ENCODE measurements at places on chromosomes 16 and 17.

GRCh38 chr16:66484453-66485213 is 57.5 kb downstream of the BEAN1 start:
- DNase-seq, result no peak

- no peak for DNase-seq
Measured at GRCh38 chr16:74271872-74272271, 24.7 kb upstream of the PSMD7 start.

GRCh38 chr16:55828680-55829079 is 4.2 kb downstream of the CES1 start:
- no peak for DNase-seq

DNA sequence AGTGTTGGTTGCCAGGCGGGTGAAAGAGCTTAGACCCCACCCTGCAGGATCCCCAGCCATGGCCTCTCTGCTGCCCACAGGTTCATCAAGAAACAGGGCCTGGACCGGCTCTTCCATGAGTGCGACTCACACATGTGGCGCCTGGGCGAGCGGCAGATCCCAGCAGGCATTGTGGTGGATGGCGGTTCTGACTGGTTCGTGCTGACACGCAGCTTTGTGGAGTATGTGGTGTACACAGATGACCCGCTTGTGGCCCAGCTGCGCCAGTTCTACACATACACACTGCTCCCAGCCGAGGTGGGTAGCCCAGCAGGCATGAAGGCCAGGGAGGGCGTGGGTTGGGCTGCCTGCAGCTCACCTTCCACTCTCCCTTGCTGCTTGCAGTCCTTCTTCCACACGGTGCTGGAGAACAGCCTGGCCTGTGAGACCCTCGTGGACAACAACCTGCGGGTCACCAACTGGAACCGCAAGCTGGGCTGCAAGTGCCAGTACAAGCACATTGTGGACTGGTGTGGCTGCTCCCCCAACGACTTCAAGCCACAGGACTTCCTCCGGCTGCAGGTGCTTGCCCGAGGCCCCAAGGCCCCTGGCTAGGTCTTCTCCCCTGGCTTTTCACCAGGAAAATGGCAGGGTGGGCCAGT is 9.9 kb downstream of the XYLT2 start:
- DNase-seq, result no peak

DNA sequence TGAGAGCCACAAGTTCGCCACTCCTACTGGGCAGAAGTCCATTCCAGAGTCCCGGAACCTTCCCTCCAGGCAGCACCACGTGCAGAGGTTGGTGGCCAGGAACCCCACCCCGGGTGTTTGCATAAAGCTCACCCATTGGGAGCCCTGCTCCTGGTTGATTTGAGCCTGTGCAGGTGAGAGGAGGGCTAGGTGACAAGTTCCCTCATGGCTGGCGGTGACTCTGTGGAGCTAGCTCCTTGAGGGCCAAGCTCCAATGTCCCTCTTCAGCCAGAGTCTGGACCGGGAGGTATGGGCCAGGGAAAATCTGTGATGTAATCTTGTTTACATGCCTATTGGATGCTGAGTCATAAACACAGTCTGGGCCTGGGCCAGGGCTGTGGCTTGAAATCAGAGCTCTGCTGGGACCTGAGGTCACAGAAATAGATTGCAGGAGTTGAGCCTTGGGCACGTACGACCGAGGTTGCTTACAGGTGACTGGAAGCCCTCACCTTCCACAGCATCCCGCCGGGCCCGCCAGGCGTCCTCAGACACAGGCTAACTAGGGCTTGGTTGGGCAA is 118.9 kb downstream of the AATF start:
- DNase-seq, result no peak

DNA sequence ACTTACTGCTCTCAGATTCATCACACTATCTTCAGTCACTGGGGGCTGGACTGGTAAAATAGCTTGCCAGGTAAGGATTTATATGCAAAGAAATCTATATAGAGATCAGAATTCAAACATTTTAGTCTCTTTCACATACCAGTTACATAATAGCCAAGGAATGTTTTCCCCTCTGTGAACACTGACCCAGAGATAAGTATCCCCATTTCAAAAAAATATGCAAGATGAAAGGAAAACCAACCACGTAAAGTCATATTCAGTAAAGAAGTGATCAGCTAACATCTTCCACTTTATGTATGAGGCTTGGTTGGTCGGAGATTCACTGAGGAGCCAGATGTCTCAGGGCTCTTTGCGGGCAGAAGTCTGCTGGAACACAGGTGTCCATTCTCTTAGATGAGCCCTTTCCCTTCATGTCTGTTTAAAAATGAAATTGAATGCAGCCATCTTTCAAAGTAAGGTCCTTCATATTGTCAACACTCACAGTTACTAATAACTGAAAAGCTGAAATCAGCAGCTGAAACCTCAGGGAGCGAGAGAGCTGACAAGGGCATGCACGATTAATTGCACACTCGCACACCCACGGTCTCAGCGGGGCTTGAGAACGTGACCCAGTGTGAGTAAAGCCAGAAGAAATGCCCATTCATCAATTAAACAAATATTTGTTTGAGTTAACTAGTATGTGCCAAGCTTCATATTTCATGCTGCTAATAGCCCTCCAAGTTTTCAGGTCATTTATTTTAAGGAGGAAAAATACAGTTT is 161.2 kb downstream of the MRTFB start:
- DNase-seq, result no peak

- no peak for DNase-seq
Measured at GRCh38 chr17:14318109-14318917, 17.4 kb downstream of the HS3ST3B1 start.

- no peak for DNase-seq
Measured at GRCh38 chr16:85617948-85618347, 4.8 kb downstream of the GSE1 start.

GRCh38 chr17:41544935-41545334 is 16.8 kb upstream of the KRT19 start:
- no peak for DNase-seq

GRCh38 chr16:12899529-12900143 is 1.8 kb upstream of the SHISA9 start:
- DNase-seq, result no peak

DNA sequence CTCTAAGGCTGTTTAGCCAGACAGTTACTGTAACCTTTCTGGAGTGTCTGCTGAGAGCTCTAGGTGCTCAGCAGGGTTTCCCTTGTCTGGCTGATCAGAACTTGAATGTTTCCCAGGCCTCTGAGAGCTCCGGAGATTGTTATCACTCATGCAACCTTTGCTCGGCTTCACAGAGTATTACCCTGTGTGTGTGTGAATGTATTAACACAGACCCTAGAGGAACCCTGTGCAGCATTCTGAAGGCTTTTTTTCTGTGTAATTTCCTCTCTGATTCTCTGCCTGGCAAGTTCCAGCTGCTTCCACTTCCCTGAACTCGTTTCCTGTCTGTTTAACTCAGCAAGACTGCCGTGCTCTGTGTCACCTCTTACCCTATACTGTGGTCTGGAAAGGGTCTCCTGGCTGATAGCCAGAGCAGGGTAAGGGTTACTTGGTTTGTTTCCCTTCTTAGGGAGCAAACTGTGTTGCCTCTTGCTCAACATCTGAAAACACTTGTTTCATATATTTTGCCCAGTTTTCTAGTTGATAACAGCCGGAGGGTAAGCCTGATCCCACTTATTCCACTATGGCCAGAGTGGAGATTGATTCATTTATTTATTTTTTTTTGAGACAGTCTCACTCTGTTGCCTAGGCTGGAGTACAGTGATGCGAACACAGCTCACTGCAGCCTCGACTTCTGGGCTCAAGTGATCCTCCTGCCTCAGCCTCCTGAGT is 21.7 kb downstream of the PRMT7 start:
- DNase-seq, result no peak

- no peak for DNase-seq
Measured at GRCh38 chr16:82083710-82084353, 48.8 kb downstream of the HSD17B2 start.

DNA sequence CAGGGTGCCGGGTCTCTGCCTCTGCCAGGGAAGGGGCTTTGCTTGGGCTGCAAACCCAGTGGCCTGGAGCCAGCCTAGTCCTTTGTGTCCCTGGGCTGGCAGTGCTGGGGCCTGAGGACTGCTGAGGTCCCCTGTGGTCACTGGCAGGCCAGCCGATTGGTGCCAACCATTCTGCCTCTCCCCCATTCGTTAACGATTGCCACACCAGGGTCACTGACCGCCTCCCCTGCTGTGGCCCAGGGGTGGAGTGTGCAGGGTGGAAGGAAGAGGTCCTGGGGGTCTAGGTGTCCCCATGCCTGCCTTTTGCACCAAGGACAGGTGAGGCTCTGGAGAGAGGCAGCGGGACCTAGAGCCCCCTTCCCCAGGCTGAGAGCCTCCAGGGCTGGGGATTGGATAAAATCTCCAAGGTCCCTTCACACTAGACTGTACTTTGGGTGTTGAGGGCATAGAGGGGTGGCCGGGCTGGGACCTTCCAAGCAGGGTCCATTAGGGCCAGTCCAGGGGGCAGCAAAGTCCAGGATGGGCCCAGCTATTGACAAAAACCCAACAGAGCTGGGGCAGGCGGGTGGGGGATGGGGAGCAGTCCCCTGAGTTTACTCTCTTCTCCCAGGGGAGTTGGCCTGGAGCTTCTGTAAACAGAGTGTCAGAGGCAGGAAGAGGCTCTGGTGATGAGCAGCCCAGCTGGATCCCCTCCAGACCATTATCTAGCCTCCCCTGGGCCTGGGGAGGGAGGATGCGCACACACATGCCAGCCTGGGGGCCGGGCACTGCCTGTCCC is 1.1 kb downstream of the VASN start:
- no peak for DNase-seq

DNA sequence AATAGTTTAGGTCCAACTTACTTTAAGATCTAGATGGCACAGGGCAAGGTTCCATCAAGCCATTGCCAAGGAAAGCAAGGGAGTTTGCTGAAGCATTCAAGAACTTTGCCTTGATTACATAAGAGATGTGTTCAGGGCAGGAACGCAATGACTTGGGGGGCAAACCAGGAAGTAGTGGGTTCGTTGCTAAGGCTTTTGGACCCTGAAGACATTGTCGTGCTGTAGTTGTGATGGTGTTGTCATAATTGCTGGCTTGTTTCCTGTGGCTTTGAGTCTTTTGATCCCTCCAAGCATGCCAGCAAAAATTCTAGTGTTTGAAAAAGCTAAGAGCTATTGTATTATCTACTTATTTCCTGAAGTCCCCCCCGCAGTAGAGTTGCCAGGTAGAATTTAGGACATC is 70.7 kb upstream of the HNF1B start:
- no peak for DNase-seq

DNA sequence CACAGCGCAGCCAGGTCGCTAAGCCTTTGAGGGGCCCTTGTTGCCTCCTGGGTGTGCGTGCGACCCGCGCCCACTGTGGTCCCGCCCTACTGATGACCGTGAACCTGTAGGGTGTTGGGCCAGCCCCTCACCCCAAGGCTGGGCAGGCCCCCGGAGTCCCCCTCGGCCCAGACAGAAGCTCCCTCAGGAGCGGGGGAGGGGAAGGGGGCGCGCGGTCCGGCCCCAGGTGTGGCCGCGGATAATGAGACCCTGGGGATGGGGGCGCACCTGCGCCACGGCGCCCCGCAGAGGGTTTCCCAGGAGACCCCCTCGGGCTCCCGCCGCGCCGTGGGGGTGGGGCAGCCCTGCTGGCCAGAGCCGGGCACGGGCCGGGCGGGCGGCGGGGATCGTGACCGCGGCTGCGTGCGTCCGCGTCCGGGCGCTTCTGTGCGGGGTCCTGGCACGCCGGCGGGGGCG is 358 bp upstream of the ARHGDIG start:
- DNase-seq, result no peak

GRCh38 chr17:82645516-82645915 is 2.7 kb downstream of the WDR45B start:
- no peak for DNase-seq

- peak; percentile 61 for DNase-seq
Measured at GRCh38 chr17:7477392-7478275, 1.8 kb downstream of the ZBTB4 start.

DNA sequence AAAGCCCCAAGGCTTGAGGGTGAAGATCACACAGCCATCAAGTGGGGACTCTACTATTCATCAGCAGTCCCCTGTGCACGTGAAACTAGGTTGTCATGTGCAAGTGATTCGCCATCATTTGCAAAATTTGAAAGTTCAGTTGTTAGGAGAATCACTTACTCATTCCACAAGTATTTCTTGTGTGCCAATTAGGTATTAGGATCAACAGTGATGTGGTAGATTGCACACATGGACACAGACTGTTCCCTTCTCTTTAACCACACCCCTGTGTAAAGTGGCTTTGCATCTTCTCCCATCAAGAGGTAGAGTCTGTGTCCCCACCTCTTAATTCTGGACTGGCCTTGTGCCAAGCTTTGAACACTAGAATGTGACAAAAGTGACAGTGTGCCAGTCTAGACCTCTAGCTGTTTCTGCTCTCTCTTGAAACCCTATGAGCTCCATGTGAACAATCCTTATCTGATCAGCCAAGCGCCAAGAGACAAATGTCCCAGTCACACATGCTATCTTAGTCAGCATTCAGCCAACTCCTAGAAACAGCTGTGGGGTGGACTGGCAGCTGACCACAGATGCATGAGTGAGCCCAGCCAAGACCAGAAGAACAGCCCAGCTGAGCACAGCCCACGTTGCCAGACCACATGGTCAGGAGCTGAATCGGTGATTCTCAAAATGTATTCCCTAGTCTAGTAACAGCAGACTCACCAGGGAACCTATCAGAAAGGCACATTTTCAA is 31.5 kb upstream of the SHISA9 start:
- DNase-seq, result no peak

GRCh38 chr16:84531671-84532111 is 27.2 kb upstream of the MEAK7 start:
- DNase-seq, result no peak

DNA sequence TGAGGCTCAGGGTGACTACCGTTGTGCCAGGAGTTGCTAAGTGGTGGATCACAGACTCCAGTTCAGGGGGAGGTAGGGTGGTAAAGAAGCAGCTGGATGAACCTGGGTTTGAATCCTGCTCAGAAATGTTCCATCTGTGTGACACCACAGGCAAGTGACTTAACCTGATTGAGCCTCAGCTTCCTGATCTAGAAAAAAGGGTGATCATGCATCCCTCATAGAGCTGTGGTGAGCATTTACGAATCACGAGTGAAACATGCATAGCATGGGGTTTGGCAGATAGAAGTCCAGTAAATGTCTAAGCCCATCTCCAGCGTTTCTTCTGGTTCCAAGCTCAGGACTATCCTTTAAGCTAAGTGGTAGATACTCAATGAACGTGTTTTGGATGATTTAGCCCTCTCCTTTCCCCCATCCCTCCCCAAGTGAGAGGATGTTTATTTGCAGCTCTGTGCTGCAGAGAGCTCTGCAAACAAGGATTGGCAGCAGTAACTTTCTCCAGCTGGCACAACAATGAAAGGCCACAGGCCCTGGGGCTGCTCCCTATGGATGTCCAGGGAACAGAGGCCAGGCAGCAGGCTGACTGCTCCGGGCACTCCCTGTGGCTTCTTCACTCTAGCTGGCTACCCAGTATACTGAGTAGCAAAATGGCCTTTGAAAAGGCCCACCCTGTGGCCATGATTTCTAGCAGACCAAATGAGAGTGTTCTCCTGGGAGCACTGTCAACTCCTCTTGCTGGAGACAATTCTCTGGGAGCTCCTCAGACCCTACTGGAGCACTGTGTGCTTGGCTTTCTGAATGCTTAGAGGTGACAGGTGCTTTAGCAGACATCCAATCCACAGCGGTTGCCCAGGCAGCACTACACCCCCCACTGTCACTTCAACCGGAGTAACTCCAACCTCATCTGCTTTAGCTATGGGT is 21.3 kb downstream of the CA4 start:
- no peak for DNase-seq

- no peak for DNase-seq
Measured at GRCh38 chr17:34095106-34095505, 160.0 kb upstream of the CCL2 start.

GRCh38 chr17:9790889-9791876 is at the start of gene DHRS7C:
Gene DHRS7C (minus strand): TSS chr17:9791592. CDS start chr17:9791284, 308 bp downstream.
- DNase-seq, result no peak

Measured in glutamatergic neuron (in vitro differentiated cells).